ENCODE measurements at places on chromosomes 5 and 9. TPM values are rescaled to one million over a fixed set of nuclear protein-coding genes. Genes with fewer than 3 reads are reported as not detected.

GRCh38 chr5:125587631-125588030 lies 835.6 kb upstream of the GRAMD2B start:
- H3K4me1 ChIP-seq = no peaks in the 10 kb centered on the region
- H3K36me3 ChIP-seq = no peaks in the 10 kb centered on the region
- no peak overlapping the region for H3K27ac ChIP-seq
- no peak for DNase-seq
- H3K4me3 ChIP-seq = no peak overlapping the region
- H3K27me3 ChIP-seq = no peaks in the 10 kb centered on the region

DNA sequence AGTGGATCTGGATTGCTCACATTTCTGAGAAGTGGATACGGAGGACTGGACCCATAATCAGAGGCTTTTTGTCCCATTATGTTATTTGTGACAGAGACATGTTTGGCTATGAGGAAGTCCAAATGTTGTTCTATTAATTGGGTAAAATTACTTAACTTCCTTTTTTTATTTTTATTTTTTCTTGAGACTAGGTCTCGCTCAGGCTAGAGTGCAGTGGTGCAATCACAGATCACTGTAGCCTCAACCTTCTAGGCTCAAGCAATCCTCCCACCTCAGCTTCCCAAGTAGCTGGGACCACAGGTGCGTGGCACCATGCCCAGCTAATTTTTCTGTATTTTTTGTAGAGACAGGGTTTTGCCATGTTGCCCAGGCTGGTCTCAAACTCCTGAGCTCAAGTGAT lies 11.9 kb upstream of the PGGT1B start:
- no peak for DNase-seq
- H3K27me3 ChIP-seq = no peaks in the 10 kb centered on the region
- H3K36me3 ChIP-seq = no peaks in the 10 kb centered on the region
- H3K4me3 ChIP-seq = no peak overlapping the region

- H3K4me1 ChIP-seq = no peaks in the 10 kb centered on the region
- no peak overlapping the region for H3K27ac ChIP-seq
- no peaks in the 10 kb centered on the region for H3K27me3 ChIP-seq
These were observed 30.1 kb downstream of the IPPK start for GRCh38 chr9:92639791-92640271.

- no peak overlapping the region for H3K4me3 ChIP-seq
- peaks cover 58% of the 10 kb centered on the region for H3K4me1 ChIP-seq
- peaks cover 81% of the 10 kb centered on the region for H3K36me3 ChIP-seq
- H3K27me3 ChIP-seq = no peaks in the 10 kb centered on the region
These were observed 87.5 kb downstream of the SECISBP2 start for GRCh38 chr9:89405826-89406225.

- DNase-seq = no peak
- H3K27me3 ChIP-seq = no peaks in the 10 kb centered on the region
- no peaks in the 10 kb centered on the region for H3K4me1 ChIP-seq
- H3K36me3 ChIP-seq = no peaks in the 10 kb centered on the region
- no peak overlapping the region for H3K4me3 ChIP-seq
These were observed 355.7 kb downstream of the IZUMO3 start for GRCh38 chr9:24189986-24190385.

GRCh38 chr5:102660111-102660510 lies 95.0 kb upstream of the PAM start:
- no peak overlapping the region for H3K27ac ChIP-seq
- no peaks in the 10 kb centered on the region for H3K4me1 ChIP-seq
- H3K27me3 ChIP-seq = no peaks in the 10 kb centered on the region
- H3K36me3 ChIP-seq = no peaks in the 10 kb centered on the region
- H3K4me3 ChIP-seq = no peak overlapping the region

DNA sequence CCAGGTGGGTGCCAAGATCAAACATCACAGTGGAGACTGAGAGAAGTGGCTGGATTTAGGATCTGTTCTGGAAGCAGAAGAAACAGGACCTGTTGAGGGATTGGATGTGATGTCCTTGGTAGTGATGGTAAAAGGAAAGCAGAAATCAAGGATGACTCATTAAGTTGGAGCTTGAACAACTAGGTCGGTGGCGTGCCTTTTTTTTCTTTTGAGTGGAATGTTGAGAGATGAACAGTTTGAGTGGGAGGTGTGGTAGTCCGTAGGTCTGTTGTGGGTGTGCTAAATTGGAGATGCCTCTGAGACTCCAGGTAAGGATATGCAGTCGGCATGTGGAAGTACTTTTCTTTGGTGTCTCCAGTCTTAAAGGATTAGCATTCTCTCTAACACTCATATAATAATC lies 92.1 kb upstream of the IL12B start:
- H3K4me1 ChIP-seq = peaks cover 12% of the 10 kb centered on the region
- no peak overlapping the region for H3K4me3 ChIP-seq
- no peak overlapping the region for H3K27ac ChIP-seq

DNA sequence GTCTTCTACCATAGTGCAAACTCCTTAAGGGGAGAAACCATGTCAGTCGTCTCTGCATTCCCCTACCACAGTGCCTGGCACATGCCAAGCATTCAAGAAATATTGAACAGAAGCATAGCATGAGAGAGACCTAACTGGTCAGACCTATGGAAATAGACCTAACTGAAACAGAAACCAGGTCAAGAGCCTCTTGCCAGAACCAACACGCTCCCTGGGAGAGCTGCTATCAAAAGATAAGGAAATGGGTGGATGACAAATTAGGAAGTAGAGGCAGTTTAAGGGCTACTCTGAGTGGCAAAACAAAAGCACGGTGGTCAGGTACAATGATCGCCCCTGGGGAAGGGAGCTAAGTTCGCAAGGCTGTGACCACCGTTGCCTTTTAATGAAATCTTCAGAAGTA lies 66.0 kb upstream of the SMIM15 start:
- H3K27me3 ChIP-seq = no peaks in the 10 kb centered on the region
- H3K36me3 ChIP-seq = no peaks in the 10 kb centered on the region
- H3K4me3 ChIP-seq = no peak overlapping the region
- no peak overlapping the region for H3K27ac ChIP-seq
- no peak for DNase-seq

DNA sequence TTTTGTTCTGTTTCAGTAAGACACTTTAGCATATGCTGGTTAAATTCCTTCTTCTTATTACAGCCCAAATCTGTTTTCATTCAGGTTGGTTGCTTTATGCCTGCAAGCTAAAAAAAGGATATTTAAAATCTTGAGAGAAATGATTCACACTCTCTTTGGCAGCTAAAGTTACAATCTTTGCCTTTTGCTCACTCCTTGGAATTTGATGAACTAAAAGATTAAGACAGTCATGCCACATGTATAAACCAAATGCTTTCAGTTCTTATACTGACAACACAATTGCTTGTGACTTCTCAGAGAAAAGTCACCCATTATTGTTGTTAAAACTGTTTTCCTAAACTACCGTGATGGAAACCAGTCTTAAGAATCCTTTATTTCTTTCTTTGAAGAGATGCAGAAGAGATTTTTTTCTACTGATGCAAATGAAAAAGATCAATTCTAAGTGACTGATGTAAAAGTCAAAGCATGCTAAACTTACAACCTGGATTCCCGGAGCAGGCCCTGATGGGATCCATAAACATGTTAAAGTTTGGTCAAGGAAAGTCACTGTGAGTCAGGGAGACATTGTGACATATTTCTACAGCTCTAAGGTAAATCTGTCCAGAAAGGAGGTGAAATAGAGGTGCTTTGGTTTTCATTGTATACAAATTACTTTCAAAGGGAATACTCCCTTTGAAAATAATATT lies 144.2 kb upstream of the CDH10 start:
- H3K4me1 ChIP-seq = no peaks in the 10 kb centered on the region
- H3K27me3 ChIP-seq = no peaks in the 10 kb centered on the region
- H3K4me3 ChIP-seq = no peak overlapping the region
- no peak for DNase-seq
- H3K36me3 ChIP-seq = no peaks in the 10 kb centered on the region
- H3K27ac ChIP-seq = no peak overlapping the region

GRCh38 chr9:97315550-97315949 lies 8.1 kb downstream of the CCDC180 start:
- H3K4me1 ChIP-seq = peaks cover 4% of the 10 kb centered on the region
- no peak overlapping the region for H3K4me3 ChIP-seq
- H3K27ac ChIP-seq = no peak overlapping the region
- no peaks in the 10 kb centered on the region for H3K27me3 ChIP-seq
- no peak for DNase-seq
- H3K36me3 ChIP-seq = peaks cover 16% of the 10 kb centered on the region

The PFN3 gene
- not detected for total RNA-seq

The GMCL2 gene
- not detected for total RNA-seq

The MTX3 gene
- 25.6 TPM for total RNA-seq

The ADGRD2 gene
- total RNA-seq = not detected

All from CD4-positive, alpha-beta T cell (primary cell).